ENCODE measurements at places on chromosomes 16 and 17.

DNA sequence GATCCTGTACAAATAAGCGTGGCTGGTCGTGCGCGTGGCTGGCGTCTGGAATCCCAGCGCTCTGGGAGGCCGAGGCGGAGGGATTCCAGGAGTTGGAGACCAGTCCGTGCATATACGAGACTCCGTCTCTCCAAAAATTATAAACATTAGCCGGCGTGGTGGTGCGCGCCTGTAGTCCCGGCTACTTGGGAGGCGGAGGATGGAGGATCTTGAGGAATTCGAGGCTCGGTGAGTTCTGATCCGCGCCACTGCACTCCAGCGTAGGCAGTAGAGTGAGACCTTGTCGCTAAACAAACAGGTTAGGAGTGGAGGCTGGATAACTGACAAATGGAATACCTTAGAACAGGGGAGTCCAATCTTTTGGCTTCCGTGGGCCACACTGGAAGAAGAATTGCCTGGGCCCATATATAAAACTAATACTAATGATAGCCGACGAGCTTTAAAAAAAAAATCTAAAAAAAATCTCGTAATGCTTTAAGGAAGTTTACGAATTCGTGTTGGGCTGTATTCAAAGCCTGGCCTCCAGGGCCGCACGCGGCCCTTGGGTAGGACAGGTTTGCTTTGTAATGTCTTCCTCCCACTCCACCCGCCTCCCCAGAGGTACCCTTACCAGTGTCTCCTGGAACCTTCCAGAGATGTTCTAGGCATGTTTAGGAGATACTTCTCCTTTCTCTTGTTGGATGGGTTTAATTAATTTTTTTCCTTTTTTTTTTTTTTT is 909 bp upstream of the RSL1D1 start:
- DNase-seq = no peak

GRCh38 chr17:36945140-36945539 is 3.6 kb upstream of the AATF start:
- DNase-seq = no peak

GRCh38 chr16:30065102-30065942 is at the start of gene ALDOA:
Gene ALDOA, plus strand, starts transcription at chr16:30065760. Its CDS starts 1,138 bp downstream, at chr16:30066898.
- DNase-seq = peak; percentile 98

GRCh38 chr16:87416826-87417527 is 24.8 kb downstream of the MAP1LC3B start:
- no peak for DNase-seq

GRCh38 chr17:34400301-34400931 is 37.4 kb upstream of the CCL1 start:
- DNase-seq = no peak

DNA sequence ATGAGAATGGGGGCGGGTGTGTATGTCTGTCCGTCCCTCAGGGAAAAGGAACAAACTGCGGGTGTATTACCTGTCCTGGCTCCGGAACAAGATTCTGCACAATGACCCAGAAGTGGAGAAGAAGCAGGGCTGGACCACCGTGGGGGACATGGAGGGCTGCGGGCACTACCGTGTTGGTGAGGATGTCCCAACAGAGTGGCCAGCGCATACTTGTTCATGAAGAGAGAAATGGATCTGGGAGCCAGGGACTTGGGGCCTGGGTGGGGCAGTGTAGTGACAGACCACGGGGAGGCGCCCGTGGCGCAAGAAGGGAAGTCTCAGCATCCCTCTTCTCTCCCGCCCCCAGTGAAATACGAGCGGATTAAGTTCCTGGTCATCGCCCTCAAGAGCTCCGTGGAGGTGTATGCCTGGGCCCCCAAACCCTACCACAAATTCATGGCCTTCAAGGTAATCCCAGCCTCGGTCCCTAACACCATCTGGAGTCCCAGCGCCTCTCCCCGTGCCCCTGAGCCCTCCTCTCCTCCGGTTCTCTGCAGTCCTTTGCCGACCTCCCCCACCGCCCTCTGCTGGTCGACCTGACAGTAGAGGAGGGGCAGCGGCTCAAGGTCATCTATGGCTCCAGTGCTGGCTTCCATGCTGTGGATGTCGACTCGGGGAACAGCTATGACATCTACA is 3.5 kb upstream of the C17orf107 start:
- DNase-seq = no peak

DNA sequence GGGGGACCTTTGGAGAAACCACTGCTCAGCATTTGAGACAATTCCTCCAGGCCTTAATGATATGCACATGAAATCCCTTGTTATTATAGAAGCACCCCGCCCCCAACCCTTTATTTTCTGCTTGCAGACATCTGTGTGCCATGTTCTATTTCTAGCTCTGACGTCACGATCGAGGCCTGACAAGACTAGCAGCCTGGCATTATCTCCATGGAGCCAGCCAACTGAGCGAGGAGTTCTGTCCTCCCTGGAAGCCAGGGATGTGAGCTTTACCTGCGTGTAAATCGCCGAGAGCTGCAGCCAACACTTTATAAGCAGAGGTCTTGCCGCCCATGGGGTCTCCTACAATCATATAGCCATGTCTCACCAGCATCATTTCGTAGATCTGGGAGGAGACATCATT is 116.9 kb downstream of the DNAH3 start:
- no peak for DNase-seq

- no peak for DNase-seq
Observed at GRCh38 chr16:57093666-57094564, 1.5 kb downstream of the CPNE2 start.

DNA sequence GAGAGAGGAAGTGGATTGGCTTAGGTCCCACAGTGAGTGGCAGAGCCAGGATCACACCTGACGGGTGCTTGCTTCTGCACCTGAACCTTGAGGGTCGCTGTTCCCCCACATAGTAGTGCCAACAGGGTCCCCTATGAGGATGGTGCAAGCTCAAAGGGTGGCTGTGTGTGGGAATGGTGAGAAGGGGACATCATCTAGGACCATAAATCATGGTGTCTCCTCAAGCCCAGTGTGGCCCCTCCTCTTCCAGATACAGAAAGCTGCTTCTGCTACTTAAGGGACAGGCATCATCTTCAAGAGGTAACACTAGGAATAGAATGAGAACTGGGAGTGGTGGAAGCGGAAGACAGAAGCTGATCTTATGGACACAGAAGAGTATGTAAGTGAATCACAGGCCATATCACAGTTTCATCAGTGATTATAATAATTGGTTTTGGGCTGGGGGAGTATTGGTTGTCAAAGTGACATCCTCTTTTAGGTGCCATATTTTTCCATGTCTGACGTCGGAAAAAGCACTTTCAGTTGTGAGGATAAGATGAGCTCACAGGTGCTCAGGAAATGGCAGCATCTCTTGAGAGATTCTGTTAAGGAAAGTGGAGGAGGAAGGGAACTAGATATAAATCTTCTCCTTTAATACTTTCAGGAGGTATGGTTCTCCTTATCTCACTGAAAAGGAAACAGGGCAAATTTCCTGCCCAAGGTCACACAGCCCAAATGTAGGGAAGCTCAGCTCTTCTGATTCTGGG is 83.2 kb upstream of the HNF1B start:
- DNase-seq = no peak

DNA sequence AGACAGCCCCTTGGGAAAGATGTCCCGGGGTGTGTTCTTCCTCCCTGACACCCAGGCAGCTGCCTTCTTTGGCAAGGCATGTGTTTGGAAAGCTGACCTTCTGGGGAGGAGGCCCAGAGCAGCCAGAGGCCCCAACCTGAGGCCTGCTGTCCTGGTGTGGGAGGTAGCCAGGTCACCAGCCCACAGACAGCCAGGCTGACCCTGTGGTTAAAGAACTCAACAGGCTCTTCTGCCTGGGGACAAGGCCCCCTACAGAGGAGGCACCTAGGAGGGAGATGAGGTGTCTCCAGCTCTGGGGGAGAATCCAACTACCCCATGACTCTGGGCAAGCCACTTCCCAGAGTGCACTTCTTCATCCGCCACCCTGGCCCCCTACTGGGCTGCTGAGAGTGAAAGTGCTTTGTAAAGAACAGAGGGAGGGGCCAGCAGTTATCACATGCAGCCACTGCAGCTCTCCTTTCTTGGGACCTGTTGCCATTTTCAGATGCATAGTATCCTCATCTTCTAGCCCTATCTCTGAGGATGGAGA is 13.1 kb upstream of the SREBF1 start:
- peak; percentile 49 for DNase-seq

DNA sequence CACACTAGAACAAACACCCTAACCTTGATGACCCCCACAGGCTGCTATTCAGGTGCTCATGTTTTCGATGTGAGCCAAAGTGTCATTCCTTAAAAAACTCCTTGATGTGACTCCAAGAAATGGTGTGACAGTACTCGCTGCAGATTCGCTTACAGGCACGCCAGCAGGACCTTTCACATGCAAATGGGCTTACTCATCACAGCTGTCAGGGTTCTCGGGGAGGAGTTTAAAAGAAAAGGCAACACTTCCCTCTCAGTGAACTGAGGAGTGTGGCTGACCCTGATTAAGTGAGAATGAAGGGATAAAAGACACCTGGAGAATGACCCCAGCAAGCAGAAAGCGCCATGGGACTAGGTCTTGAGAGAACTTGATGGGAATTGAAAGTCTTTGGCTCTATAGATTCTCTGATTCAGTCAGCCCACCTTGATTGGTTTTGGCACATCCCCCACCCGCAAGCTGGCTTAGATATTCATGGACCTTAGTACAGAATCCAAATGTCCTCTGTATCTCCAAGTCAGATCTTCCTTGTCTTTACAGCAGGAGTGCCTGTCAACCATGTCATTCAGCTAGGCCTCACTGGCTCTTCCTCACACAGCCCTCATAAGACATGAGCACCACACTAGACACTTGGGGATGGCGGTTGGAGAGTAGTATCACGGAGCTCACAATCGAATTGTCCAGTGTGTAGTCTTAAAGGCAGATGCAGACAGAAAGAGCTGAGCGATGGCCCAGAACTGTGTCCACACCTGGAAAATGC is 82.6 kb downstream of the HIC1 start:
- DNase-seq = no peak

- DNase-seq = no peak
Observed at GRCh38 chr17:38585056-38585917, 20.5 kb downstream of the SRCIN1 start.

GRCh38 chr17:31538080-31538762 is 146.7 kb downstream of the RAB11FIP4 start:
- DNase-seq = no peak

DNA sequence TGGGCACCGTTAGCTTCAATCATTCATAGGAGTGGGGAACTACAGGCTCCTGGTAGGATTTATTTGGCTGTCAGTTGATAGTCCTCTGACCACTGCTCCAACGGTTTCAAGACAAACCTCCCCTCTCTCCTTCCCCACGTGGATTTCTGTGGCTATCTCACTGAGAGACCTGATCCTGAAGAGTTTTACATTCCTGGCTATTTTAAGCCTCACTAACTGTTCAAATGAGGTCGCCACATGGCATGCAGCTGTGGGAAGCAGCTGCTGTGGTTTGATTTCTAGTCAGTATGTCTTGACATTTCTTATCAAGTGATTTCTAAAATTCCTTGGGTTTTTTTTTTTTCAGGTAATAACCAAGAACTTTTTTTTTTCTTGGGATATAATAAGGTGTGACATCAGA is 38.3 kb downstream of the CDK5R1 start:
- DNase-seq = no peak

DNA sequence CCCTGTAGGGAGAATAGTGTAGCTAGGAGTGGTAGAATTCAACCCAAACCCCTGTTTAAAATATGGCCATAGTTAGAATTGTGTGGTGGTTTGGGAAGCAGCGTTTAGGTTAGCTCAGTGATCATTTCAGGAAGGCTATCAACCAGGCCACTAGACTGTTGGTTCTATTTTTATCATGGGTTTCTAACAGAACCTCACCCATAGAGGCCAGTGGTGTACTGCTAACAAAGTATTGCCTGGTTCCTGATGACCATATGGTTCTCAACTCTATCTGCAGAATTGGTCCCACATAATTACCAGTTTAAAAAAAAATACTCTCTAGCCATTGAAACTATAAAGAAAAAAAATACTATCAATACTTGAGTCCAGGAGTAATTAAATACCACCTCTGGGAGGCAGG is 70.5 kb upstream of the RASL10B start:
- no peak for DNase-seq

GRCh38 chr17:43444223-43445008 is 39.4 kb upstream of the DHX8 start:
- no peak for DNase-seq

DNA sequence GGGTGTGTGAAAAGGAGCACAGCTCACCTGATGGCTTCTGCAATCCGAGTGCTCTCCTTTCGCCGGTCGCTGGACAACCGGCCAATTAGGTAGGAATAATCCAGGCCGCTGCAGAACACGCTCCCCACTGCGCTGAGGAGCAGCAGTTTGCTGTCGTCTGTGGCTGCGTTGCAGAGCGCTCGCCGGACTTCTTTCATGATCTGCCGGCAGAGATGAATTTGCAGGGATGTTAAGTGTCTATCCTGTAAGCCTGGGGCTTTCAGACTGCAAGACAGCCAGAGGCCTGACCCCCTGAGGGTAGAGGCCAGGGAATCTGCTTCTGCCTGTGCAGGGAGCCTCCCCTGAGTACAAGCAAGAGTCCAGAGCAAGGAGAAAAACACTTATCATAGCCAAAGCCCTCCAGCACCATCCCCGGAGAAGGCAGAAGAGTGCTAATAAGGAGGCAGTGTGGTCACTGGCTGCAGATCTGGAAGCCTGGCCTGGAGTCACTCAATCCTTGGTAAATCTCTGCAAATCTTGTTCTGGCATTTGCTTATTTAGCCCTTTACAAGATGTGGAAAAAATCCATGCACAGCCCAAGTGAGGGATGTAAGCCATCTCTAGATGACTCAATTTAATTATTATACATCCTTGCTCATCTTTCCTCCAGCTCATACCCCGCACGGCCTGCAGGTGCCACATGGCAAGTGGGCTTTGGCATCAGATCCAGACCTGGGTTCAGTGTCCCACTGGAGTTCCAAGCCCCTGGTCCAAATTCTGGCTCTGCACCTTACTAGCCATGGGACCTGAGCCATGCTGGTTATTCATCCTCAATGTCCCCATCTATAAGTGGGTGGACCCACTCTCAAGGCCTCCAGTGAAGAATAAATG is 80.2 kb downstream of the DYNLRB2 start:
- DNase-seq = no peak

GRCh38 chr17:74177018-74177450 is 26.4 kb upstream of the RPL38 start:
- no peak for DNase-seq

GRCh38 chr16:24504472-24505345 is 34.7 kb upstream of the RBBP6 start:
- DNase-seq = peak; percentile 24

DNA sequence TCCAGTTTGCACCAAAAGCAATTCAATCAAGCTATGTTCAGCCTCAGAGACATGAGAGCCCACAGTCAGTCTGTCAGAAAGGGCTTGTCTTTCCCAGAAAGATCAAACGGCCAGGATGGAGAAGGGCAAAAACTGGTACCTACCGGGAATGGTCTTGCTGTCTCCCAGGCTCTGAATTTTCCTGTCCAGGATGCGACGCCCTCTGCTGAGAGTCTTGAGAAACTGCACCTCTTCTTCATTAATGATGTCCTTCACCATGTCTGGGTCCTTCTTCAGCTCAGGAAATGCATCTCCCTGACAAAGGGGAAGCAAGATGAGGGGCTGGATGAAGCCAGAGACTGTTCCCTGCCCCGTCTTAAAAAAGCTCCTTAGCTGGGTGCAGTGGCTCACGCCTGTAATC is 15.8 kb upstream of the EXOSC6 start:
- DNase-seq = no peak

Measured in NK-92 treated with Interleukin-12 subunit alpha and Interleukin-12 subunit beta, amount 100 ng/mL, for 24 hours (cell line).